Activated CD4-positive, CD25-positive, alpha-beta regulatory T cell (primary cell): ENCODE measurements at places on chromosomes 2 and 18.
A peak's percentile ranks its signal among the peaks of the same experiment; 100 is the strongest.

DNA sequence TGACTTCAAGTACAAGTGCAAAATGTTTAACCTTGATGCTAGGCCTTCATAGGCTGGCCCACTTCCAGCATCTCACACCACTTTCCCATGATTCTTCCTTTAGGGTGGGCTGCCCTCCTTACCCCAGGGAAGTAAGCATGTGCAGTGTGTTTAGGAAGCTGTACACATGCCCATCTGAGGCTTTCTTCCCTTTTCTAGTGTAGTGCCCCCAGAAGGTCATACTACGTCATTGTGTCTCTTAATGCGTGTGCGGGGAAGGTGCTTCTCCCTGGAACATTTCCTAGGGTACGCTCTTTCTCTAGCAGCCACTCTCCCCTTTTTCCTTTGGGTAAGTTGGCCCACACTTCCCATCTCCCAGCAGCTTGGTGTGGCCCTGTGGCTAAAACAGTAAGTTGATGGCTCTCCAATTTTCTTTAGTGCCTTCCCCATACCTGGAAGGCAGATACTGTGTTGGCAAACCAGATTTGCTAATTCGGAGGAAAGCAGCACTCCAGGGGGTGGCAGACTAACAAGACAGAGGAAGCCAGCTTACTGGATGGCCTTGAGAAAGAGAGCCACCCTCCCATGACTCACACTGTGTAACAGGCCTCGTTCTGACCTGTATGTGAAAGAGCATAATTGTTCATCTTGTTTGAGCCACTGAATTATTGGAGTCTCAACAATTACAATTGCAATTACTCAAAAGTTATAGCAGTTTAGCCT, 1.1 kb upstream of the SULT6B1 start:
- no peak for DNase-seq

DNA sequence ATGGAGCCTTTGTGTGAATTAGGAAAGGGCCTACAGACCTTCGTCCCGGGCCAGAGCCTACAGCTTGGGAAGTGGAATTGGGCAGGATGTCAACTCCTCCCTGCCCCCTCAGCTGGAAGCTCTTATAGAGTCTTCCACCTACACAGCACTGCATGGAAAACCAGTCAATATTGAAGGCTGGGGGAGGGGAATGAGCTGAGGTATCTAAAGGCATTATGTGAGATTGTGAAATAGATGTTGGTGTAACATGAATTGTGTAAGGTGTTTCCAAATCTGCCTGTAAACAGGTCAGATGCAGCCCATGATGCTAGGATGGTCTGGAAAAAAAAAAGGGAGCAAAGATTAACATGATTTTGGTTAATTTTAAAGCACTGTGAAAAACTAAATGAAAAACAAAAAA, 433.5 kb upstream of the POU3F3 start:
- DNase-seq = no peak

- no peak for DNase-seq
Measured at GRCh38 chr2:18368008-18368407, 192.4 kb downstream of the RDH14 start.

- DNase-seq = no peak
Measured at GRCh38 chr18:39958876-39959275, 1996.2 kb upstream of the PIK3C3 start.

GRCh38 chr2:26913606-26913998, 56.8 kb upstream of the MAPRE3 start:
- no peak for DNase-seq

DNA sequence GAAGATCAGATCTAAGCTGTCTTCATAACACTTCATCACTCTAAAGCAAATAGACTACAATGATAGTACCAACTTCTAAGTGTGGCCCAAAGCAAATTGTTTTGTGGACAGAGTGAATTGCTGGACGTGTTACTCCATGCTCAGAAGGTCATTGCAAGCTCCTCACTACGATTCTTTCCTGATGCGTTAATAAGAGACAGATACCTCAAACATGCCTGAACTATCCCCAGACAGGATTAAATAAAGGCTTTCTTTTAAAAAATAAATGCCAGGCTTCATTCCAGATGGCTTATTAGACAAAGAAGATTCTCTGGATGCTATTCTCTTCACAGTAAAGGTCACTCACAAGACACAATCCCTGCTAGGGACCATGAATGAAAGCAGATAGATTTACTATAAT, 621.2 kb downstream of the DCDC2C start:
- DNase-seq = no peak

DNA sequence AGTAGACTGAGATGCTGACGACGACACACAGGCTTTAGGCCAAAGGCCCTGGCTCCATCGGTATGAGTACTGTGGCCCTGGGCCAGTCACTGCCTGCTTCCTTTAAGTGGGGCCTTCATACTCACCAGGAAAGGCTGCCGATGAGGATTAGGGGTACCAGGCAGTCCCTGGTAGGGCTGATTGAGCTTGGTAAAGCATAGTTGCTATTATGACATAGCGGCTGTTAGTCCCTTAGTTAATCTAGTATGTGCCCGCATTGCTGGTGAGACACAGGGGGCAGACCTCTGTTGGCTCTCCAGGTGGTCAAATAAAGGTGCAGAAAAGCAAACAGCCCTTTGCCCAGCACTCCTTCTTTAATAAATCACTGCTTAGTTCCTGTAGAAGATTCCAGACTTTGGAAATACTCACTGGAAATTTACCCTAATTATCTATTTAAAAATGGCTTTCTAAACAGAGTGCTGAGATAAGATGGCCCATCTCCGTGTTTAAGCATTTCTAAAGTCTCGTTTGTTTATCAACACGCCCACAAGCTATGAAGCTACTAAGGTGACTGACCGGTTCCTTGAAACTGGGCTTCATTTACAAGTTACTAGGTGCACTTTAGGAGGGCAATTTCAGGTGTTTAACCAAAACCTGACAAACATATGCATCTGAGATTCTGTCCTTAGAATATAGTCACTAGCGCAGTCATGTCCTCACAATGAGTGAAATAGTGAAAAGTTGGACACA, 8.7 kb upstream of the BIN1 start:
- DNase-seq = no peak

- DNase-seq = no peak
Measured at GRCh38 chr18:50802141-50802540, 17.7 kb downstream of the MRO start.

DNA sequence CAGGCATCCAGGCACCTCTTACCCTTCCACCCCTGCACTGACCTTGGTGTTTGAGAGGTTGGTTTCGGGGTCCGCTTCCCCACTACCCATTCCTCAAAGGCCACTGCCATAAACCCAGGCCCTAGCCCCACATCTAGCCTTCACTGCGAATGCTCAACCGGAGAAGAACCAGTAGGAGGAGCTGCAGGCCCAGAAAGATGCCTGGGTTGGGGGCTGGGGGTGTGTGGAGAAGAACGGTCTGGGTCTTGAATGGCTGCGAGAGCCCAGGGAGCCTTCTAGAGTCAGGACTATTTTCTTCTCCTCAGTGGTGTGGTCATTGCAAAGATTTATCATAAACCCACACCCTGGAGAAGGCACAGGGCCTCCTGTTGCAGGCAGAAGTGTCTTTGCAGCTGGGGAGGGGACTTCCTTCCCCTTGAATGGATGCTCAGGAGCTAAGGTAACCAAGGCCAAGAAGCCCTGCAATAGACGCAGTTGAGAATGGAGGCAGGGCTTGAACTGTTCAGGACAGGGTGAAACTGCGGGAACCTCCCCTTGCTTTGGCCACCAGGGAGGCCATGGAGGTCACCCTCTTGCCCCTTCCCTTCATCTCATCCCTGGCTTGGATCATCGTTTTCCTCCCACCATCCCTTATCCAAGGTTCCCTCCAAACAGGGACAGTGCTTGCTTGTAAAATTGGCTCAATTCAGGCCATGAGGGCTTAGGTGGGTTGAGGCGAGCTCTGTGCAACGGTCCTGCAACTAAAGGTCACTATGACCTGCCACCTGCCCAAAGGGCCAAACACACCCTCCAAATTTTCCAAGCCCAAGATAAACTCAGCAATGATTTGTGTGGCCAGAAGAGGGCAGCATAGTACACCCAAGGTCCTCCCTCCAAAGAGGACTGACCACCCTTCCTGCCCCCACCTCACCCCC, 20.9 kb downstream of the THNSL2 start:
- no peak for DNase-seq

GRCh38 chr18:23970161-23971096, 44.1 kb upstream of the TTC39C start:
- DNase-seq = no peak

GRCh38 chr2:10124538-10125045, 2.1 kb downstream of the RRM2 start:
- peak; percentile 25 for DNase-seq

DNA sequence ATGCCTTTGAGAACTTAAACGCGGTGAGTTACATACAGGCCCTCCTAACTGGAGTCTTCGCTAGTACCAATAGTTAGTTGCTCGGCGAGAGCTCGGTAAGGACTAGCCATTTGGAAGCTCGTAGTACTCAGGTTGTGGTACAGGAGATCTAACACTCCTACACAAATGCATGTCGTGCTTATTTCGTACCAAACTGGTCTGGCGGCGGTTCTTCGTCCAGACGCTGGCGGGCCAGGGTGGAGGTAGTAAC, 346 bp upstream of the VRK2 start:
- DNase-seq = no peak

GRCh38 chr2:8178911-8179310, 502.9 kb upstream of the ID2 start:
- no peak for DNase-seq

GRCh38 chr2:167692936-167693335, 554.5 kb downstream of the STK39 start:
- no peak for DNase-seq

GRCh38 chr2:34997779-34998178, 1357.8 kb upstream of the CRIM1 start:
- DNase-seq = no peak

DNA sequence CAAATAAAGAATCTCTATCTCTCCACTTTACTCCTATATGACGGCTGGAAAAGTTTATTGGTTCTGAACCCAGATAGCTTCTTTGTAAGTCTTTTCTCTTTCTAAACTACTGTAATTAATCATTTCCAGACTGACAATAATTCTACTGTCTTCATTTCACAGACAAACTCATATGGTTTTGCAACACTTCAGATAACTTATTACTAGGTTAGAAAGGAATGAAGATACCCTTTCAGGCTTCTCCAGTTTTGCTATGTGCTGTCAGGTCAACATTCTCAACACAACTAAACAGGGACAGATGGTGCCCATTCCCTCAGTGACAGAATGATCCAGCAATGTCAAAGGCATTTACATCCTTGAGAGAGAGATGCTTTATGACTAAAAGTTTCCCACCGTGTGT, 198.5 kb upstream of the ITGA4 start:
- no peak for DNase-seq

GRCh38 chr2:219099329-219099728, 38.6 kb upstream of the IHH start:
- no peak for DNase-seq

DNA sequence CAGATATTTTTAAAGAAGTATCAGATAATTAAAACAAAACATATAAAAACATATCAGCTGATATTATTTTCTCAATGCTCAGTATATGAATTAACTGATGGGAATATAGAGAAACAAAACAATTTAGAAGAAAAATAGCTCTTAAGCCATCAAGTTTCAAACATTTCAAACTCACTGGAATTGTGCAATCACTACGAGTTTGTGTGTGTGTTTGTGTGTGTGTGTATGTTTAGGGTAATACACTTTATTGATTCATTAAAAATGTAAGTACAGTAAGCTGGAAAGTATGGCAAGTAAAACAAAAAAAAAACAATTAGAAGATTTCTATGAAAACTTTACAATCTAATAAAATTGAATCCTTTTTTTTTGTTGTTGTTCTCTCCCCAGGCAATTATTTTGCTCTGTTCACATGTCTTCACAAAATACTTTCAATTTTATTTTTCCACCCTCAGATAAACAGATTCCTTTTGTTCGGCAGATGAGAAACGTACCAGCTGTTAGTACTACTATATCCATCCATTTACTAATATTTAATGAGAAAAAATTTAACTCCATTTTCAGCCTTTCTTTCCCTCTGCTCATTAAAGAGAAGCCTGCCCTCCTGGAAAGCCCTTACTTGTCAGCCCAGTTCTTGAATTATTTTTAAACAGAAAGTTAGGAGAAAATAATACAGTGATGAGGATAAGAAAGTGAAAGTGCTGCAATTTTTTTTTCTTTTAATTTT, 87.6 kb downstream of the SLC8A1 start:
- no peak for DNase-seq

- DNase-seq = no peak
Measured at GRCh38 chr2:194015751-194016150, 1641.3 kb upstream of the SLC39A10 start.

DNA sequence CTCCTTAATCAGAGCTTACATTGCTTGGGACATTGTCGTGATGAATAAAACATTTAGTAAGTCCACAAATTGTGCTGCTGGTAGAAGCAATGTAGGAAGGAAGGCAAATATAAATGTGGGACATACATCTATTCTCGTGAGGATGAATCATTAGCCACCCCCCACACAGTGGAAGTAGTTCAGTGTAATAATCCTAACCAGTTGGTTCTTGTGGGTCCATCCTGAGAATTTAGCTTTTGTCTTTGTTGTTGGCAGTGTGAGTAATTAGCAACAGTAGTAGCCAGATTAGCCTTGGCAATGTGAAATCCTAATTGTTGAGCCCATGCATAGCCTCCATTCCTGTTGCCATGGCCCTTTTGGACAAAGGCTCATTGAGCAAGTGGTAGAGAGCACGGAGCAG, 532.1 kb downstream of the FBXO15 start:
- DNase-seq = no peak

DNA sequence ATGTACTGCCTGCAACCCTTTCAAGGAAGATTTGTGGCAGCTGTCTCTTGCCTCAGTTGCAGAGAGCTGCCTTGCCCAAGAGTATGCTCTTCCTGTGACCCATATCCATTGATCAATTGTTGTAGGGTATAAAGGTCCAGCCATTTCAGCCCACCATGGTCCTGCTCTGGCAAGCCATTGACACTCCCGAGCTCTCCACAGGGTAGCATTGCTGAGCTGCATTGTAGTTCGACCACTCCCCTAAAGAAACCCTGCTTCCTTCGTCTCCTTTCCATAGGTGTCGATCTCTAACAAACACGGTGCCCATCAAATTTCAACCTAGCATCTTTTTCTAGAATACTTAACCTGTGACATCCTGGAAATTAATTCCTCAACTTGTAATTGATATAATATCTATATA, 104.9 kb upstream of the NDUFV2 start:
- DNase-seq = no peak

- peak; percentile 49 for DNase-seq
Measured at GRCh38 chr2:109128048-109128615, 873 bp upstream of the SH3RF3 start.

GRCh38 chr18:79102886-79103285, 33.7 kb downstream of the ATP9B start:
- DNase-seq = no peak

- no peak for DNase-seq
Measured at GRCh38 chr18:74534150-74534969, at the start of gene CNDP1. Gene CNDP1 (plus strand): TSS chr18:74534500. CDS start chr18:74534668, 168 bp downstream.

DNA sequence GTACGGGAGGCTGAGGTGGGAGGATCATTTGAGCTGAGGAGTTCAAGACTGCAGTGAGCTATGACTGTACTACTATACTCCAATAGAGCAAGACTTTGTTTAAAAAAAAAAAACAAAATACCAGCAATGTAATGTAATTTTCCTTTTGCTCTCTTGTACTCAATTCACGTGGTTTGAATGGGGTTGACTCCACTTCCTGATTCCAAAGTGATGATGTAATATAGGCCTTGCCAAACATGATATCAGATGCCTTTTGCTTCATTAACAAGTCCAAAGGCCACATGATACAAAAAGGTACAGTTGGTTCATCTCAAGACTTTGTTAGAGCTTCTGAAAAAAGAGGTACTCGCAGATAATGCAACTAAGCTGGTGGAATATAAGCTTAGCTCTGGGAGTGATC, 321.8 kb downstream of the ZEB2 start:
- no peak for DNase-seq
